ENCODE measurements at places on chromosomes 4 and X.
A peak's percentile ranks its signal among the peaks of the same experiment; 100 is the strongest.

- no peak for DNase-seq
Measured at GRCh38 chrX:136262812-136263315, 11.7 kb upstream of the MAP7D3 start.

GRCh38 chr4:91488946-91489345 is 814.8 kb upstream of the GRID2 start:
- DNase-seq: peak; percentile 63

GRCh38 chrX:123809854-123810375 is 49.9 kb upstream of the XIAP start:
- DNase-seq: no peak

GRCh38 chr4:188934320-188934962 is 795.2 kb downstream of the TRIML1 start:
- peak; percentile 57 for DNase-seq

DNA sequence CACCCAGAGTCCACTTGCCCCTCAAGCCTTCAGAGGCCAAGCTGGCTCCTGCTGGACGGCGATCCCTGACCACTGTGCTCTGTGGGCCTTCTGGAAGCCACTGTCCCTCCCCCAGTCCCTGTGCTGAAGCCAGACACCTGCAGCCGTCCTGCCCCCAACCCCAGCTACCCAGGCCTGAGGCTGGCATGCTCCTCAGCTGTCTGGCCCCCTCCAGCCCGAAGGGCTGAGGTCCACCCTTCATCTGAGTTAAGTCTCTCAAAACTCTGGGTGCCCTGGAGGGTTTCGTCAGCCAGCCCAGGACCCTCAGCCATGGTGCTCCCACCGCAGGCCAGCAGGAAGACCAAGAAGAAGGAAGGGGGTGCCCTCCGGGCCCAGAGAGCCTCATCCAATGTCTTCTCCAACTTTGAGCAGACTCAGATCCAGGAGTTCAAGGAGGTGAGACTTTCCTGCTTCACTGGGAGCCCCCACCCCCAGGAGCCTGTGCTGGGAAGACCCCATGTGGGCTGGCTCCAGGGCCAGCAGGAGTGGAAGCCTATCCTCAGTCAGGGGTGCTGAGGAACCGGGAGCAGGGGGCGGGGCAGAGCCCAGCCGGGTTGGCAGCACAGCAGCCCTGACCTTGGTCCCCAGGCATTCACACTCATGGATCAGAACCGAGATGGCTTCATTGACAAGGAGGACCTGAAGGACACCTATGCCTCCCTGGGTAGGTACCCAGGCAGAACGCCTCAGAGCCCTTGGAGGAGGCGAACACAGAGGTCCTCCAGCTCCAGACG is 4.2 kb downstream of the MYL5 start:
- DNase-seq: no peak

GRCh38 chr4:16001484-16001858 is 38.5 kb upstream of the FGFBP2 start:
- DNase-seq: peak; percentile 74

- peak; percentile 43 for DNase-seq
Measured at GRCh38 chr4:22356987-22357596, 158.8 kb downstream of the ADGRA3 start.

GRCh38 chr4:105970371-105970770 is 75.1 kb downstream of the NPNT start:
- no peak for DNase-seq

DNA sequence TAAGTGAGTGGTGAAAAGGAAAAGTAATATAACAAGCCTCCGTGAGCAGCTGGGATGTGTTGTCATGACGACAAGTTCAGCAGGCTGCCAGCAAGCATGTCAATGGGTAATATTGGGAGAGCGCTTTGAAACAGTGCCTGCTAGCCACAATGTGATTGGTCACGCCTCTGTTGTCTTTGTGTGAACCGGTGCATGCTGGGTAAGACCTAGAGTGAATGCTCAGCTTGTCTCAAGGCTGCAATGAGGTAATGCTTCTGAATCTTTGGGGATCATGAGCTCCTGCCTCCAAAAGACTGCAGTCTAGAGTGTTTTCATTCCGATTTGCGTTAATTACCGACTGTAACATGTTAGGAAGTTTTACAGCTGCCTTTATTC is 54.9 kb downstream of the STOX2 start:
- DNase-seq: peak; percentile 79

GRCh38 chr4:57043347-57044251 is 64.9 kb downstream of the POLR2B start:
- no peak for DNase-seq

GRCh38 chr4:6137747-6138135 is 62.6 kb downstream of the JAKMIP1 start:
- DNase-seq: no peak

DNA sequence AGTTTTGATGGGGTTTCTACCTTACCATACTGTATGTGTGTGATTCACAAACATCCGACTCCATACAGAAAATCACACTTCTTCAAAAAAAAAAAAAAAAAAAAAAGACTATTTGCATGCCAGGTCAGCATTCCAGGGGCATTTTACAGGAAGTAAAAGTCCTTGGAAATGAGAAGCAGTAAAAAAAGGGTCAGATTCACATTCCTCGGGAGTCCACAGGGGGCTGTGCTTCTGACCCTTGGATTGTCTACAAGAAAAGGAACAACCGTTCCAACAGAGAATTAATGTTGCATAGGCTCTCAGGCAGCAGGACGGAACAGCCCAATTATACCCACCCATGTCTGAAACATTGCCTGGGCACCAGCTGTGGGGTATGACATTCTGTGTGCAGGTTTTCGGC is 290.3 kb downstream of the LDB2 start:
- DNase-seq: no peak

- peak; percentile 41 for DNase-seq
Measured at GRCh38 chr4:83369831-83370639, 35.4 kb upstream of the HPSE start.

DNA sequence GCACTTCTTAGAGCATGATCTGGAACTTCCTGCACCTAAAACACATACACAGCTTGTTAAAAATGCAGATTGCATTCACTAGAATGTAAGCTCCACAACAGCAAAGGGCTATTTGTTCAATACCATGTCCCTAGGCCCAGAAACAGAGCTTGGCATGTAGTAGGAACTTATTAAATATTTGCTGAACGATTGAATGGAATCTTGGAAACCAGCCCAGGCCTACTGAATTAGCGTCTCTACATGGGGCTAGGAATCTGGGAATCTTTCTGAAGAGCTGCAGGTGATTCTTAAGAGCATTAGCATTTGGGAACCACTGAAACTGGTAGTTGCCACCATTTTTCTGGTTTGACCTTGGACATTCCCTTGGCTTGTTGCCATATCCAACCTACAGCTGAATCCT is 234.1 kb downstream of the STIM2 start:
- peak; percentile 40 for DNase-seq

- no peak for DNase-seq
Measured at GRCh38 chrX:96846841-96847240, 36.9 kb upstream of the RPA4 start.

DNA sequence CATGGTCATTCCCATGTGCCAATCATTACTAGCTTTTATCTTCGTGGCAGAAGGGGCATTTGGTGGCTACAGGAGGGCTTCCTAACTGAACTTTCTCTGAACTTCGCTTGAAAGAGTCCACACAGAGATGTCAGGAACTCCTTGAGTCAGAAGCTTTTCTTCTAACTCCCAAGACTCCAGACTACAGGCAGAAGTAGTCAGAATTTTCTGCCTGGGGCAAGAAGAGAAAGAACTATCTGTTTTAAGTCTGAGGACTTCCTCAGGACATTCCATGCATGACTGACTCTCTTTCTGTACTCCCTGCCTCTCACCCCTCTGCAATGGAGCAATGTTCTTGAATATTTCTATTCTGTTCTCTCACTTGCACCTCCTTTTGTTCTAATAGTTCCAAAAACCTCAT is 170.5 kb upstream of the TBC1D9 start:
- DNase-seq: no peak

- peak; percentile 73 for DNase-seq
Measured at GRCh38 chr4:108685036-108685686, 34.8 kb downstream of the OSTC start.

DNA sequence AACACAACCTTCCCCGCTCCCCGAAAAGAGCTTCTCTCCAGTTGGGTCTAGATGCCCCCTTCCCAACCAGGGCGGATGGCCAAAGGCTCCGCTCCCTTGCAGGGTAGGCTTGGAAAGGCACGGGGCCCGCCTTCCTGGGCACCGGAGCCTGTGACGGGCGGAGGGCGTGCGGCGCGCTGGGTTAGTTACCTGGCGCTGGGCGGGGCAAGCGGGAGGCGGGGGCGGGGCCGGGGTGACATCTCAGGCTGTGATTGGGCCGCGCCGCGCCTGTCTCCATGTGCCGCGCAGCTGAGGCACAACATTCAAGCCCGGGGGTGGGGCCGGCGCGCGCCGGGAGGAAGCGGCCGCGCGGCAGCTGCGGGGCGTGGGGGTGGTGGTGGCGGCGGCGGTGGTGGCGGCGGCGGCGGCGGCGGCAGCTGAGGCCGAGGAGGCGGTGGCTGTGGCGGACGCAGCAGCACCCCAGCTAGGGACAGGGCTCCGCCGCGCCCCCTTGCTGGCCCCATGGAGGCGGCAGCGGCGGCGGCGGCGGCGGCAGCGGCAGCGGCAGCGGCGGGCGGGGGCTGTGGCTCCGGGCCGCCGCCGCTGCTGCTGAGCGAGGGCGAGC is at the start of gene REPS2:
Gene REPS2, plus strand, starts transcription at position 298 of the 604 bp plus-strand sequence. Its CDS starts 204 bp downstream, at position 502.
- DNase-seq: peak; percentile 25

GRCh38 chr4:18075823-18076433 is 54.4 kb upstream of the LCORL start:
- DNase-seq: no peak

DNA sequence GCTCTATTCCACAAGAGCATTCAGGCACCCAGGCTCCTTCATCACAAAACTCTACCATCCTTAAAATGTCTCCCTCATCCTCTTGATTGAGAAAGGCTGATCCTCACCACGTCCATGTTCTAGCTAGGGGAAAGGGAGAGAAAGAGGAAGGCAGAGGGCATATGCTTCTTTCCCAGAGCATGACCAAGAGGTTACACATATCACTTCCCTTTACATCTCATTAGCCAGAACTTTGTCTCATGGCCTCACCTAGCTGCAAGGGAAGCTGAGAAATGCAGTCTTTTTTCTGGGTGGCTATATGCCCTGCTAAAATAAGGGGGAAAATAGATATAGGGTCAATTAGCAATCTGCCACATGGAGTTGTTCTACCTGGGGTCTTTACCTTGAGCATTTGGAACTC is 42.7 kb downstream of the LONRF3 start:
- no peak for DNase-seq

GRCh38 chr4:38823766-38824165 is 19.2 kb upstream of the TLR1 start:
- DNase-seq: no peak

DNA sequence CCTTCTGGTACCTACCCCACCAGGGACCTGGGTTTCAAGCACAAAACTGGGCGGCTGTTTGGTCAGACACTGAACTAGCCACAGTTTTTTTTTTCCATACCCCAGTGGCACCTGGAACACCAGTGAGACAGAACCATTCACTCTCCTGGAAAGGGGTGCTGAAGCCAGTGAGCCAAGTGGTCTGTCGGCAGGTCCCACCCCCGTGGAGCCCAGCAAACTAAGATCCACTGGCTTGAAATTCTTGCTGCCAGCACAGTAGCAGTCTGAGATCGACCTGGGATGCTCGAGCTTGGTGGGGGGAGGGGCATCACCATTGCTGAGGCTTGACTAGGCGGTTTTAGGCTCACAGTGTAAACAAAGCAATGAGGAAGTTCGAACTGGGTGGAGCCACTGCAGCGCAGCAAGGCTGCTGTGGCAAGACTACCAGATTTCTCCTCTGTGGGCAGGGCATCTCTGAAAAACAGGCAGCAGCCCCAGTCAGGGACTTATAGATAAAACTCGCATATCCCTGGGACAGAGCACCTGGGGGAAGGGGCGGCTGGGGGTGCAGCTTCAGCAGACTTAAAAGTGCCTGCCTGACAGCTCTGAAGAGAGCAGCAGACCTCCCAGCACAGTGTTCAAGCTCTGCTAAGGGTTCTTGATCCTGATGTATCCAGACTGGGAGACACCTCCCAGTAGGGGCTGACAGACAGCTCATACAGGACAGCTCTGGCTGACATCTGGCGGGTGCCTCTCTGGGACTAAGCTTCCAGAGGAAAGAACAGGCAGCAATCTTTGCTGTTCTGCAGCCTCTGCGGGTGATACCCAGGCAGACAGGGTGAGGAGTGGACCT is 223.0 kb downstream of the COX18 start:
- peak; percentile 18 for DNase-seq

DNA sequence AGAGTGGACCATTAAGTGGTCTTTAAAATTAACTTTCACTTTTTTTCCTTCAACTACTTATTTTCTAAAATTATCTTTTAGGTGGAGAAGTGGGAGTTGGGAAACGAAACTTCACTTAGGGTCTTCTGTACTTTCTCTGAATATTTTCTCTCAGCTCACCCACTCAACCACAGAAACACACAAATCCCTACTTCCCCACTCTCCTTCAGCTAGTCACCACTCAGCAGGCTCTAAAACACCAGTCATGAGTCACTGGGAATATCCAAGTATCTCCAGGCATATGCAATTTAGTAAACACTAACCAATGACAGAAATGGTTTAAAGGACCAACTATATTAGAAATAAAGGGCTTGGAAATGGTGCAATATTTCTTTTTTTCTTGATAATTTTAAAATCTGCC is 153.0 kb upstream of the RPS6KA6 start:
- peak; percentile 37 for DNase-seq

DNA sequence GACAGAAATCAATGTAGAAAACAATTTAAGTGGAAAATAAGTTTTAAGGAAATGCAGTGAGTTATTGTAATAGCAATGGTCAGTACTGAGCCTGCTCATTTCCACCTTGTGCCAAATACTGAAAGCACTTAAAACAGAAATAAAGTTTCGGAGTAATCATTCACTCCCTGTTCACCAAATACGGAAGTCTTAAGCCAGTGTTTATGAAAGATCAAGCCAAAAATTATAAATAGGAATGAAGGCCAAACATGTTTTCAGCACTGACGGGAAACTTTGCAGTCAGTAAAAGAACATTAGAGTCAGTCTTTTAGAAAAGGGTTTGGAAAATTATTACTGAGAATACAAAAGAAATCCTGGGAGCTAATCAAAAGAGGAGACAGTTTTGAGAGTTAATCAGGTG is 178.6 kb downstream of the DMD start:
- no peak for DNase-seq

DNA sequence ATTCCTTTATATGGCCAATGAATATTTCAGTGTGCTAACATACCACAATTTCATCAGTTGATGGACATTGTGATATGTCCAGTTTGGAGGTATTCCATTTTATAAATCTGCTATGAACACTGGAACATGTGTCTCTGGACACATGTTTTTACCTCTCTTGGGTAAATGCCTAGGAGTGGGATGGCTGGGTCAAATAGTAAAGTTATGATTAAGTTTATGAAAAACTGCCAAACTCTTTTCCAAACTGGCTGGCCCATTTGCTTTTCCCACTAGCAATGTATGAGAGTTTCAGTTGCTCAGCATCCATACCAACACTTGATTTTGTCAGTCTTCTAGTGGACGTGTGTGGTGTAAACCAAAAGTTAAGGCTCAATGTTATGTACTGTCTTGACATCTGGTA is 40.5 kb downstream of the CEP44 start:
- DNase-seq: no peak

- no peak for DNase-seq
Measured at GRCh38 chr4:2702770-2703169, 53.4 kb downstream of the TNIP2 start.
